BE2C (cell line): ENCODE measurements at places on chromosomes 3 and 15.
A peak's percentile ranks its signal among the peaks of the same experiment; 100 is the strongest.

DNA sequence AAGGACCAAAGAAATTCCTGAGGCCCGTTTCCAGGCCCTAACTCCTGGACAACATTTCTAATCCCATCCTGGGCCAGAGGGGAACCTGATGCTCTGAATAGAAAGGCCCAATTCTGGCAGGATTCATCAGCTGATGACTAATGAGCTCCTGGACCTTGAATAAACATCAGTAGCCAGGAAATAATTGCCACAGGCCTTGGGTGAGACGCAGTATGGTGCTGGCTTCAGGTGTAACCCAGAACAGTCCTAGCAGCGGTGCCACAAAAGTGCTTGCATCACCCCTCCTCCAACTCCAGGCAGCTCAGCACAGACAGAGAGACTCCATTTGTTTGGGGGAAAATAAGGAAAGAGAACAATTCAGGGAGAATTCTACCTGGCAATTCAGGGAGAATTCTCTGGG, 184.7 kb upstream of the POU1F1 start:
- DNase-seq = no peak

- DNase-seq = peak; percentile 51
These were observed 4.0 kb downstream of the GLYCTK start for GRCh38 chr3:52291508-52292181.

- DNase-seq = peak; percentile 1
These were observed 20.3 kb downstream of the PLXNB1 start for GRCh38 chr3:48409291-48410201.

- DNase-seq = no peak
These were observed 787 bp upstream of the SLMAP start for GRCh38 chr3:57755368-57755675.

DNA sequence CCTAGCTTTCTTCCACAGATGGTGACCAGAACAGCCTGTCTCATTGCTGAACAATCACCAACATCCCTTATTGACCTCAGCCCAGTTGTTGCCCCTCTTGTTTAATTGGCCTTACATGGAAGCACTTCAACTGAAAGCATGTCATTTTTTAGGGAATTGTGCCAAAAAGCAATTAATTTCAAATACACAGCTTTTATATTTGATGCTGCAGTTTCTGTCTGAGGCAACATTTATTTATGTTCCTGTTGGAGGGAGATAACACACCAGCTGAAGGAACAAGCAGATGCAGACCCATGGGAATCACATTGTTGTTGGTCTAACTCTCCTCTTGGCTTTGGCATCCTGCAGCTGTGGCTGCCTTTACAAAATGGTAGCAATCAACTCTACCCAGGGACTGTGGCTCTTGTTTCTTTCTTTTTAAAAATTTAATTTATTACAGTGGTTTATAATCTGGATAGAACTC, 498.1 kb upstream of the RGMA start:
- peak; percentile 54 for DNase-seq

DNA sequence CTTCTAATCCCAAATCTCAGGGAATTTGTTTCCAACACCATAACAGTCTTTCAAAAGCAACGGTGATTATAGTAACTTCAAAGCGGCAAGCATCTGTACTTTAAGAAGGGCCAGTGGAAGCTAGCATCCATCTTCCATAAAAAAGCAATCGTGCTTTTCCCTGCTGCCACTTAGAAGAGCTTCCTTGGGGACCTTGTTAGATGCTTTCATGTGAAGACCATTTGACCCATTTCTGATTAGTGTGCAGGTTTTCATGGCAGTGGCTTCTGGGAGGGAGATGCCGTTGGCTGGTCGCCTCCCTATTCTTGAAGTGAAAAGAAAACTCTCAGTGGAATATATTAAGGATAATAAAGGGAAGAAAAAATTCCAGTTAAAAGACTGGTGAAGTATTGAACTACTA, 354.1 kb downstream of the ROBO2 start:
- no peak for DNase-seq

GRCh38 chr15:75008221-75008625, 12.9 kb downstream of the SCAMP5 start:
- no peak for DNase-seq

- no peak for DNase-seq
These were observed 141.1 kb downstream of the NR1D2 start for GRCh38 chr3:24086206-24086605.

GRCh38 chr15:76994001-76994400, 925 bp upstream of the PSTPIP1 start:
- DNase-seq = no peak

DNA sequence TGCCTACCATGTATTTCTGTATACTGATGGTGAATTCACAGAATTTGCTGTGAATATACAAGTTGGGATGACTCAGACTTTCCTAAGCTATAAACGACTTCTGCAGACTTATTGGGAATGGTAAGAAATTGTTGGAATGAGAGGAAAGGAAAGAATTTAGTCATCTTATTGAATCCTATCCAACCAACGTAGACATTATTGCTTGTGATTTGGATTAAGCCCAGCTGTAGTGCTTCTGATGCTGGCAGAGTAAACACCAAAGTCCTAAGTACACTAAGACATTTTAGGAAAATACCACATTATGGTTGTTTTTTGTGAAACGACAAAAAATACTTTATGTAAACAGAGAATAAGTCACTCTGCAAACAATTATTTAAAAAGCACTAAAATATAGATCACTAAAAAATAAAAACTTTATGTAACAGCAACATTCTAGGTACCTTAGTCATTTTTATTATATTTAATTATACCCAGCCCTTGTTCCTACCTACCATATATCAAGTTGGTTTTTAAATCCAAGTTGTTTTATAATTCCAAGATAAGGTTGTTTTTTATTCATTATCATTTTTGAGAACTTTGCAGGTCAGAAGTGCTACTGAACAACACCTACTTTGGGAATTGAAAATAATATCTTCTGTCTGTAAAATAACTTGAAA, 99.2 kb upstream of the MLF1 start:
- DNase-seq = no peak

GRCh38 chr15:35040339-35041255, 44.5 kb downstream of the NANOGP8 start:
- DNase-seq = peak; percentile 21

- DNase-seq = no peak
These were observed 78.6 kb downstream of the PLD1 start for GRCh38 chr3:171731691-171732090.

GRCh38 chr3:153958635-153959595, 162.3 kb upstream of the ARHGEF26 start:
- DNase-seq = no peak

DNA sequence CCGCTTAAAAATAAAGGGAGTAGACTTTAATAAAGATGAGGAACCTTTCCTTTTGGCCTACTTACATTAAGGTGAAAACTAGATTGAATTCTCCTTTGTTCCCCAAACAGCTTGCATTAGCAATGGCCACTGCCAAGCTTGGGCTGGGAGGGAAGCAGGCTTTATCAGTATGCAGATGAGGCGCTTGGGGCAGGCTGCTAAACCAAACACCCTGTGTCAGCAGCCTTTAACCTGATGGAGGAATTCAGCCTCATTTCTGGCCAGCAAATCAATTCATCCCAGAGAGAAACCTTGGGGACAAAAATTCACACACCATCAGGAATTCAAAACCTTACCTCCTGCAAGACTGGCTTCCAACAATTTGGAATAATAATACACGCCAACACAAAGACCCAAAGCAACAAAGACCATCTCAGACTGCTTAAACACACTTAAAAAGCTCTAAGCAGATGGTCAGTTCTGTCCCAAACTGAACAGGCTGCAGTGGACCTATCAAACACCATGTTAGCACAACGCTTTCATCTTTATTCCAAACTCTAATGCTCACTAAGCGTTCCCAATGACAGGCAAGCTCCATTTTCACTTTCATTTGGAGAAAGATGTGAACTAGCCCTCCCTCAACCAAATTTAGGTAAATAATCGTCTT, 255.1 kb upstream of the CMC1 start:
- DNase-seq = no peak

GRCh38 chr15:69606921-69607500, 154.4 kb downstream of the RPLP1 start:
- DNase-seq = no peak

GRCh38 chr3:112366522-112366921, 33.6 kb downstream of the CD200 start:
- no peak for DNase-seq

GRCh38 chr3:141853081-141853601, 23.3 kb upstream of the ATP1B3 start:
- DNase-seq = no peak

- DNase-seq = no peak
These were observed 73.5 kb upstream of the IQSEC1 start for GRCh38 chr3:13146643-13147143.

DNA sequence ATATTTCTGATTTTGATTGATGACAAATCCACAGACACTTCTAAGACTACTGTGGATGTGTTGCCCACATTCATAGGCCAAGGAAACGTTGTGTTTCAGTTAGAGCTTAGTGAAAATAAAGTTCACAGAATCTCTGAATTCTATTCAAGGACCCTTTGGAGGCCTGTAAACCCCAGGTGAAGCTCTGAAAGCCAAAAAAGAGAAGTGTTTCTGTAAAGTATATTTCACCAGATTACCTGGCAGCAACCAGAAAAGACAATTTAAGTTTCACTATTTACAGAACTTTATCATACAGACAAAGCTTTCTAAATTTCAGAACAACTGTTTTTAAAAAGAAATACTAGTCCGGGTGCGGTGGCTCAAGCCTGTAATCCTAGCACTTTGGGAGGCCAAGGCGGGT, 2.6 kb downstream of the CLPX start:
- no peak for DNase-seq

GRCh38 chr3:31577232-31577631, 44.5 kb downstream of the STT3B start:
- DNase-seq = no peak

GRCh38 chr3:88936831-88937230, 170.6 kb upstream of the EPHA3 start:
- DNase-seq = no peak

- DNase-seq = no peak
These were observed 14.5 kb downstream of the GP5 start for GRCh38 chr3:194384569-194385001.

DNA sequence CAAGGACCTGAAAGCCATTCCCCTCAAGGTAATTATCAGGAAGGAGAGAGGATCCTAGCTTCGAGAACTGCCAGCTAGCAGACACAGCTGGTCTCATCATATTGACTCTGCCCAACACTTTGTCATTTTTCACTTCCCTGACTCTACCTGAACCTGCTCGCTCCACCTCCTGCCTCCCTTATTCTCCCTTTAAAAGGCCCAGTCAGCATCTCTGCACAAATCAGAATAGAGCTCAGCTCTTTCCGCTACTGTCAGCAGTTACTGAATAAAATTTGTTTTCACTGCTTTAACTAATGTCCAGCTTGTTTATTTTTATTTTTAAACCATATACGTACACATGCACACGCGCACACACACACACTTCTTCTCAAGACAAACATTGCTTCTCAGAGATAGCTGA, 57.2 kb upstream of the MCF2L2 start:
- DNase-seq = no peak

GRCh38 chr3:115922681-115923347, 299.5 kb downstream of the GAP43 start:
- DNase-seq = peak; percentile 29

- no peak for DNase-seq
These were observed 28.5 kb downstream of the CYFIP1 start for GRCh38 chr15:22951381-22952280.

DNA sequence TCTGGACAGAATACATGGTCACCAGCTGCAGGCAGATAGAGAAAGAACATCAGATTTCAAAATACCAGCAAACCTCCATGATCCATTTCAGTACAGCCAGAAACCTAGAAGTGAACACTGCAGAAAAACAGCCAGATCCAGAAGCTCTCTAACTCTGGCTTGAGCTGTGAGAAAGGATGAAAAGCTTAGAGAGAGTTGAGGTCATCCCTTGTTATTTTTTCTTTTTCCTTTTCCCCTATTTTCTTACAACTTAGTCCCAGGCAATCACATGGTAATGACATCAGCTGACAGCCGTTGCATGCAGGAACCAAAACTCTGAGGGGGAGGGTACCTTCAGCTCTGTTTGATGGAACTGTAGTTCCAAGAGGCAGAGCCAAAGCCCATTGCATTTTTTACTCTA, 113.2 kb downstream of the TCF12 start:
- DNase-seq = peak; percentile 46

DNA sequence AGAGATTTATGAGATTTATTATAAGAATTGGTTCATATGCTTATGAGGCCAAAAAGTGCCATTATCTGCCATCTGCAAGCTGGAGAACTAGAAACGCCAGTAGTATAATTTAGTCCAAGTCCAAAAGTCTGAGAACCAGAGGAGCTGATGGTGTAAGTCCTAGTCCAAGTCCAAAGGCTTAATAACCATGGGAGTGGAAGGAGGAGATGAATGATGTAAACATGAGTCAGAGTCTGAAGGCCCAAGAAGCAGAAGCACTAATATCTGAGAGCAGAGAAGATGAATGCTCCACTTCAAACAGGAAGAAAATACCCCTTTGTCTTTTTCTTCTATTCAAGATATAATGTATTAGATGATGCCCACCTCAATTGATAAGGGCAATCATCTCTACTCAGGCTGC, 185.7 kb downstream of the CGGBP1 start:
- no peak for DNase-seq

- no peak for DNase-seq
These were observed 76.0 kb upstream of the GSK3B start for GRCh38 chr3:120170223-120170622.

GRCh38 chr3:134287512-134287911, 36.9 kb upstream of the RYK start:
- no peak for DNase-seq

- no peak for DNase-seq
These were observed 274.9 kb upstream of the PPP2R3A start for GRCh38 chr3:135690664-135691063.

GRCh38 chr3:8460815-8461456, 40.7 kb upstream of the LMCD1 start:
- no peak for DNase-seq

GRCh38 chr3:44628716-44629115, 3.9 kb downstream of the ZNF197 start:
- no peak for DNase-seq

DNA sequence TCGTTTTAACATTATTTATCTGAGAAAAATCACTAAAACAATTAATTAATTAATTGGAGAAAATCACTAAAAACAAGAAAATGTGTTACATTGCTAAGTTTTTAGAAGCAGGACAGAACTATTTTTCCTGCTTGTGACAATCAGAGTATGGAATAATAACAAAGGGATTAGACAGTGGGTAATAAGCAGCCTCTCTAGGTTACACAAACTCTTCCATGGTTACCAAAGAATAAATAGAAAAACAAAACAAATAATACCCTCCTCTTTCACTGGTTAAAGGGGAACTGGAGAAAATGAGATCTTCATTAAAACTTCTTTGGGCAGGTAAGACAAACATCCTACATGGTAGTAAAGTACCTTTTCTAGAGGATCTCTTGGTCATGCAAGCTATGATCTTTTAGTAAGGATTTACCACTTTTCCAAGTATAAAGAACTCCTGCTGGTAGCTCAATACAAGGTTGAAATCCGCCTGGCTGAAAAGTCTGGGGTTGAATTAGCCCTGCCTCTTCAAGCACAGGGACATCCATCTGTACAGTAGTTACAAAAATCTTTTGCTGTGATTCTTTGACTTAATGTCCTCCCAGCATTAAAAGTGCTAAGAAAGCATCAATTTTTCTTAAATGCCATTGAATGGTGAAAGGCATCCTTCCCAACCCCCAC, 2.5 kb upstream of the PLCH1 start:
- no peak for DNase-seq

GRCh38 chr3:25283613-25284012, 144.4 kb upstream of the RARB start:
- DNase-seq = no peak
